ENCODE measurements at places on chromosomes 6 and 20. TPM values are rescaled to one million over a fixed set of nuclear protein-coding genes. Genes with fewer than 3 reads are reported as not detected.

Gene BTNL2
- total RNA-seq, result not detected

Gene MUC22
- total RNA-seq, result not detected

Gene PKIB
- total RNA-seq, result 1.0 TPM

Gene OR12D3
- total RNA-seq, result not detected

Gene SYNGAP1
- 3.5 TPM for total RNA-seq

All from A549 treated with RU486 at 1 μM for 4 hours (cell line).